ENCODE measurements at places on chromosomes 2 and 18.

DNA sequence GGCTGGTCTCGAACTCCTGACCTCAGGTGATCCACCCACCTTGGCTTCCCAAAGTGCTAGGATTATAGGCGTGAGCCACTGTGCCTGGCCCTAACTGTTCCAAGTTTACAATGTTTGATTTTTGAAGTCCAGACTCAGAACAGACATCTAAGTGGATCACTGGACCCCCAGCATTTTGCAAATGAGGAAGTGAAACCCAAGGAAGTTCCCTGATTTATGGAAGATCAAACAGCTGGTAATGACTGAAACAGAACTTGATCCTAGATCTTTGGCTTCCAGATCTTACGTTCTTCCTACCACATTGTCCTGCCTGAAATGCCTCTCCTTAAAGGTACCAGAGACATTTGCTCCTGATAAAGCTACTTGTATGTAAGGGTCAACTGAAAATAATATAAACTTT lies 58.3 kb upstream of the NCOA1 start:
- no peak for DNase-seq

DNA sequence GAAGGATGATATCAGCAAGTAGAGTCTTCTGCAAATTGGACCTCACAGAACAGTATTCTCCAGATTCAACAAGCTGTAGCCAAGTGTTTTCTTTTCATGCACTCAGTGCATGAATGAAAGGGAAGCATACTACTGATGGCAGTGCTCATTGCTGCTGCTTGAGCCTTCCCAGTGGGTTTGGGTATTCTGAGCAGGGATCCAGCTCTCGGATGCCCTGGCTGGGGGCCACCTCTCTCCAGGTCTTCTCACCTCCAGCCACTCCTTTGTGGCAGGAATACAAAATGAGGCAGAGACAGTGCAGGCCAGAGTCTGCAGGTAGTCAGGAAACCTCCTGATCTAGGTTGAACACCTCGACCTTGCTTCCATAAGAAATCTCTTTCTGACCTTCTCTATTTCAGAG lies 390.4 kb upstream of the CELF4 start:
- no peak for DNase-seq

- no peak for DNase-seq
Measured at GRCh38 chr2:223932816-223933800, 12.0 kb downstream of the WDFY1 start.

DNA sequence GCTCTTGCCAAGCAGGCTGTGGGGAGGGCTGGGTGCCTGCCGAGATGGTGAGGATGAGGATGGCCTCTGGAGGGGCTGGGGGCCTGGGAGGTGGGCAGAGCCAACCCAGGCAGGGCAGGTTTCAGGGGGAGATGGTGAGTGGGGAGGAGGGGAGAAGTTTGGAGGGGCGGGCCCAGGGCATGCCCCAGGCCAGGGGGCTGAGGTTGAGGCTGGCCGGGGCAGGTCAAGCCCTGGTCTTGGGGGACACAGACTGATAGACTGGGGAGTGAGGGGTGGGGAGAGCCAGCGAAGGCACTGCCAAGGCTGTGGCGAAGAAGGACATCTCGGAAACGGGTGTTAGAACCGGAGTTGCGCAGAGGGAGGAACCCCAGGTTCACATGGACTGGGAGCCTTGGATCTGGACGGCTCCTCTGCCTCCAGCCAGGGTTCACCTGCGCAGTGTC lies 12.6 kb downstream of the CAPN10 start:
- no peak for DNase-seq

DNA sequence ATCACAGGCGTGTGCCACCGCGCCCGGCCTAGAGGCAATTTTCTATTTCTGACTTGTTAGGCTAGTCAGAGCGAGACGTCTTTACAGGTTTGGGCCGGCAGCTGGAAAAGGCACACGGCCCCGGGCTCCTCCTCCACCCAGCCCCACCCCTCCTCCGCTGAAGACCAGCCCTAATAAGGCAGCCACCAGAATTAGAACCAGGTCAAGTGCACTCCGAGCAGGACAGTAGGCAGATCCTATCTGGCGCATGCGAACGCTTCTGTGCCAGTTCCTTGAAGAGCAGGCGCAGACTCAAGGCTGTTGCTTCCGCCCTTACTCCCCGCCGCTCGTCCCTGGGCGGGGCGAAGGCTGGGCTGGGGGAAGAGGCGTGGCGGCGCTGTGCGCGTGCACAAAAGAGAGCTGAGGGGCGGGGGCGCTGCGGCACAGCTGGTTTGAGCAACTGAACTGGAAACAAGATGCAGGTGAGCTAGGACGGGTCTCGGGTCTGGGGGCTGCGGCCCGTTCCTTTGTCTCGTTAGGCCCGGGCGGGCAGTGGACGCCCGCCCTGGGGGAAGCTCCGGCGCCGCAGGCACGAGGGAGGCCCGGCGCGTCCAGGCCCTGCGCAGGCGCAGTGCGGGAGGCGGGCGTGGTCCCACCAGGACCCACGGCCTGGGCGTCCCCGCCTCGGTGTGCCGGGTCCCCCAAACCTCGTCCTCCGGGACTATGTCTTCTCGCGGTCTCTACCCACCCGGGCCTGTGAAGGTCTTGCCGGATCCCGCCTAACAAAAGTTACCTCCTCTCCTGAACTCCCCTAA lies at the start of gene PDCL3:
Gene PDCL3, plus strand, starts transcription at position 381 of the 794 bp plus-strand sequence. Its CDS starts 75 bp downstream, at position 456.
- DNase-seq, result peak; percentile 99

GRCh38 chr18:22731398-22731797 lies 201.7 kb upstream of the RBBP8 start:
- DNase-seq, result no peak

DNA sequence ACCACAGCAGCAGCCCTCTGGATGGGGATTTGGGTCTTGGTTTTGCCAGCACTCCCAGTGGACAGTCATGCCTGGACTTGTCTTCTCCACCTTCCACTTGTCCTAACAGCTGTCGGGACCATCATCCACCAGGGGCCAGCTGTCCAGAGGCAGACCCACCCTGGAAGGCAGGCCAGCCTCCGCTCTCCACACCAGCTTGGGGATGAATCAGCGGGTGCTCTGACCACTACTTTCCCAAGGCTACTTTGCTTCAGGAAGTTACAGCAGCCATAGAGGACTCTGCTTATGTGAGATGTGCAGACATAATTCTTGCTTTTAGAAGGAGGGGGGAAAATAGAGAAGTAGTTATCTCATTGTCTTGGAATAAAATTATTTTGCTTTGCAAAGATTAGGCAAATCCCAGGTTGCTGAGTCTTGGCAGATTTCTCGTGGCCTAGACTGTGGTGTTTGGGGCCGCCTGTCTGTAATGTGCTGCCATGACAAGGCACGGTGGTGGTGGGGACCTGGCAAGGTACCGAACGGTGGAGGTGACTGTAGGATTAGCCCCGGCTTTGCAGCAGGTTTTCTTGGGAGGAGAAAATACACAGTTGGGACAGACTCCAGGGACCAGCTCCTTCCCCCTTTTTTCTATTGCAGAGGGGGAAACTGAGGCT lies 148.7 kb downstream of the AGAP1 start:
- peak; percentile 61 for DNase-seq

- peak; percentile 86 for DNase-seq
Measured at GRCh38 chr18:22551536-22552151, 133.9 kb upstream of the CTAGE1 start.

GRCh38 chr18:57146956-57147636 lies at the start of gene BOD1L2:
Gene BOD1L2, plus strand, starts transcription at chr18:57147087. Its CDS starts 226 bp downstream, at chr18:57147313.
- DNase-seq, result no peak

- no peak for DNase-seq
Measured at GRCh38 chr2:120877409-120877808, 141.7 kb downstream of the GLI2 start.

DNA sequence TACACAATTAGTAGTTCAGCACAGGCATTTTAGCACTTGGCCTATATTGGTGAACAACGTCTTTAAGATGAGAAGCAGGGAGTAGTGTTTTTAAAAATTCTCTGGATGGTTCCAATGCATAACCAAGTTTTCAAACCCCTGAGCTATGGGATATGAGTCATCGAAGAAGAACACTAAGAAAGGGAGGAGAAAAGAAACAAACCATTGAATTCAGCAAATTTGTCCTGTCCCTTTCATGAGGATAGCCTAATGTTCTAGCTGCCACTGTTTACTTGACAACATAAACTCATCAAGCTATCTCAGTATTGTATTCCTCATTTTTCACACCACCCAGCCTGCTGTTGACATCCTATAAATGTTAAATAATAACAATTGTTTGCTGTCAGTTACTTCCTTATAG lies 158.0 kb downstream of the BARD1 start:
- DNase-seq, result no peak

DNA sequence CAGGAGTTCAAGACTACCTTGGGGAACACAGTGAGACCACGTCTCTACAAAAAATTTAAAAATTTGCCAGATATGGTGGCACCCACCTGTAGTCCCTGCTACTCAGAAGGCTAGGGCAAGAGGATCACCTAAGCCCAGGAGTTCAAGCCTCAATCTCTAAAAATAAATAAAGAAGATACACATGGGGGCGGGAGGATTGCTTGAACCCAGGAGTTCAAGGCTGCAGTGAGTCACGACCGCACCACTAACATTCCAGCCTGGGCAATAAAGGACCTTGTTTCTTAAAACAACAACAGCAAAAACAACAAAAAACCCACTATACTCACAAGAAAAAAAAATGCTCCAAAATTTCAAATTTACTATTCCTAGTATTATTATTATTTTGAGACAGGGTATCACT lies 10.0 kb upstream of the ICA1L start:
- no peak for DNase-seq

GRCh38 chr2:229344151-229344551 lies 73.1 kb upstream of the PID1 start:
- no peak for DNase-seq

GRCh38 chr2:200856806-200857205 lies 7.7 kb downstream of the CLK1 start:
- DNase-seq, result no peak

DNA sequence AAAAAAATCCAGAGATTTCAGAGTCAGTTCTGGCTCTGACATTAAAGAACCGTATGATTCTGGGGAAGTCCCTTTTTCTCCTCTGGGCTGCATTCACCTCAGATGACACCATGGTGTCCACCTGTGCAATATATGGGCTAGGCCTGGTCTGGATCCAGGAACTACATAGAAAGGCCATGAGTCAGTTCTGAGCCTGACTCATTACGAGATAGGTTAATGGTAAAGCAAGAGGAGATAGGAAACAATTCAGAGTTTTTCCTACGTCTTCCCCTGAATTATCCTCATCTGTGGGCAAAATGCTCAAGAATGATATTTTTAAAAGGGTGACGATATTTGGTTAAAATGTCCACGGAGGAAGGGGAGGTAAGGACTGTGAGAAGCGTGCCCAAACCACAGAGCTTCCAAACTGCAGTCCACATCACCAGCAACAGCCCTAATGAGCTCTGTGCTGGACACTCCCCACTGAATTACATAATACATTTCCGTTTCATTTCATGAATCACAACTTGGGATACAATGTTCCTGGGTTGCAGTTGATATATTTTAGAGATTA lies 180.1 kb upstream of the OSR1 start:
- peak; percentile 97 for DNase-seq

- DNase-seq, result peak; percentile 51
Measured at GRCh38 chr18:74496508-74497323, 553 bp downstream of the CNDP2 start.

DNA sequence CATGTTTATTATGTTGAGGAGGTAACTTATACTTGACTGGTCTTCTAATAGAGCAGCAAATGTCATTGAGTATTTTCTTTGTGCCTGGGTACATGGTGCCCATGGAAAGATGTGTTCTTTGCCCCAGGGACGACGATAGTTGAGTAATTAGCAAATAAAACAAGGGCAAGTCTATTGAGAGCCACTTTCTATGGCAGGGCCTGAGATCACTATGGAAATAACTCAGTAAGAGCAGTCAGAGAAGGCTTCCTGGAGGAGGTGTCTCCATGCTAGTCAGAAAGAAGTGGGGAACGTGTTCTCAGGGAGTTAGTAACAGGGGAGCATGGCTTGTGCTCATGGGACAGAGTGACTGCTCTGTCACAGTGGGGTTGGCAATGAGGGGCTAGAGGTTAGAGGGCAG lies 28.6 kb downstream of the CTIF start:
- DNase-seq, result no peak

- no peak for DNase-seq
Measured at GRCh38 chr2:14901737-14902136, 269.2 kb downstream of the LRATD1 start.

GRCh38 chr18:75694292-75694691 lies 266.8 kb upstream of the SMIM21 start:
- DNase-seq, result no peak

GRCh38 chr2:224016963-224017362 lies 22.1 kb downstream of the SERPINE2 start:
- no peak for DNase-seq

DNA sequence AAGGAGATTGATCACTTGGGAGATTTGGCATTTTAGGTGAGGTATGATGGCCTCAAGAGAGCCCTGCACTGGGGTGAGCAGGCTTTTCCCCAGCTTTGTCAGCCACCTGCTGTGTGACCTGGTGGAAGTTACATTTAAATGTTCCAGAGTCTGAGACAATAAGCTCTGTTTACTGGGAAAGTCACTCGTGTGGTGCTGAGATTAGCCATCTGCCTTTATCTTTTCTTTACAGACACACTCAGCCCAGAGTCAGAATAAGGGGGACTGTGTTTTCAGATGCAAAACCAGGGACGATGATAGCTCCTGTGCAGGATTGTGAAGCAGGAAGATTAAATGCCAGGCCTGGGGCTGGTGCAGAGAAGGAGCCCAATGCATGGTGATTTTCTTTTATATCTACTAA lies 47.9 kb downstream of the SH3RF3 start:
- no peak for DNase-seq

DNA sequence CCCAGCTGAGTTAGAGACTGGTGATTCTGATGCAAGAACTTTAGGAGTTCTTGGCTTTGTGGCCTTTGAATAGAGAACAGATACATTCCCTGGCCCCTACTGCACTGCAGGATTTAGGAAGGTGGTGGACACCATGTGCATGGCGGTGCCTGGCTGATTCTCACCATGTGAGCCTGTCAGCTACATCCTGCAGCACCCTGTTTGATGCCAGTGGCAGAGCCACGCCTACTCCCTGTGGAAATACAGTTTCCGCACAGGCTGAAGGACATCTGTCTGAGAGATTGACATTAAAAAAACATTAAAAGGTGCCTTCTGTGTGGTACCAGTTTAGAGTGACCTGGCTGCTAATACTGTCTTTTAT lies 50.0 kb downstream of the KCNE4 start:
- no peak for DNase-seq

- no peak for DNase-seq
Measured at GRCh38 chr2:105518897-105519296, 120.0 kb upstream of the FHL2 start.

- DNase-seq, result no peak
Measured at GRCh38 chr2:67318563-67318962, 78.6 kb upstream of the ETAA1 start.

DNA sequence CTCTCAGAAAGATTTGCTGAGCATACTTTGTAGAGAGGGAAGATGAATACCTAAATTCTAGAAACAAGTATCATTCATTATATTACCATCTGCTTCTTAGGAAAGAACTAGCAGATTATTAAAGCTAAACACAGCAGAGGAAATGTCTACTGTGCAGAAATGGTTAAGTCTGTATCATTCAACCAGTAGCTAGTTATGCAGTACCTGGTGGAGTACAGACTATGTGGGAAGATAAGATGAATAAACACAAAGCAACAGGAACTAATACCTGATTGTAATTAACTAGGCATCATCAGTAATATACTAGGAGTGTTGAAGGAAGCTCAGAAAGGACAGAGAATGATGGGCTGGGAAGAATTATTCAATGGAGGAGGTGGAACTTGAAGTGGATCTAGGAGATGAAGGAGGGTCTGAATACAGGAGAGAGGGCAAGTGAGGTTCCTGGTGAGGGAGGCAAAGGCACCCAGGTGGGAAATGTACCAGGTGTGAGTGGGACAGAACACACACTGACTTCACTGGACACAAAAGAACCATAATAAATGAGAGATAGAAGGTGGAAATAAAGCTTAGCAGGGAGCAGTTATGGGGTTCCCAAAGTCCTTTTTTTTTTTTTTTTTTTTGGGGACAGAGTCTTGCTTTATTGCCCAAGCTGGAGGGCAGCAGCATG lies 9.5 kb downstream of the WDFY1 start:
- DNase-seq, result no peak

All from fibroblast of pulmonary artery (primary cell).